ENCODE measurements at places on chromosomes 7 and 10.

DNA sequence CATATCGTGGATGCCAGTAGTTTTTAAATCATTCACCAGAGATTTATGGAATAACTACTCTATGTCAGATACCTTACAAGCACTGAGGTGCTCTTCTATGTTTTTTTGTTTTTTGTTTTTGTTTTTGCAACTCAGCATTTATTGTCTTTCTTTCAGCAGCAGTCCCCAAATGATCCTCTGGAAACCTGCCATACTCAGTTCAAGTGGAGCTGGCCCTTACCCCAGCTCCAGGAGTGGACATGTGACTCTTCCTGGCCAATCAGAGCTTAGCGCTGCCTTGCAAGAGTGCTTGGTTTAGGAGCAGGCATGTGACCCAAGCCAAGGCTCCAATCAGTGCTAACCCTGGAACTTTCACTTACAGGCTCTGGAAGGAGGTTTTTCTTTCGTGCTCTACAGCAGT is 356.6 kb upstream of the ZMIZ1 start:
- no peak for DNase-seq

DNA sequence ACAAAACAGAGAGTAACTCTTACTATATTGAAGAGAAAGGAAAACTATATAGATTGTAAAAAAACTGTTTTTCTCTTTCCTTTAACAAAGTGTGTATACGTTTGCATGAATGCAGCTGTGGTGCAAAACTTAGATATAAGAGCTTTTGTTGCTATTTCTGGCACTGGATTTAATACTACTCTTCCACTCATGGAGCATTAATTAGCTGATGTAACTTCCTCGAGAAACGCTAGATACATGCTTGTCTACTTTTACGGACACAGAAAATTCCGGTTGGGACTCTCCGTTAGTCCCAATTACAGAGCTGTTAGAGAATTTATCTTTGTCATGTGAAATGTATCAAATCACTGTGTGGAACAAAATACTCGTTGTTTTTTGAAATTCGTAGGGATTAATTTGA is 135.5 kb downstream of the ZNF22 start:
- DNase-seq: no peak

GRCh38 chr10:66842371-66842770 is 83.5 kb upstream of the LRRTM3 start:
- no peak for DNase-seq

GRCh38 chr10:125129076-125129458 is 31.3 kb downstream of the CTBP2 start:
- DNase-seq: no peak

DNA sequence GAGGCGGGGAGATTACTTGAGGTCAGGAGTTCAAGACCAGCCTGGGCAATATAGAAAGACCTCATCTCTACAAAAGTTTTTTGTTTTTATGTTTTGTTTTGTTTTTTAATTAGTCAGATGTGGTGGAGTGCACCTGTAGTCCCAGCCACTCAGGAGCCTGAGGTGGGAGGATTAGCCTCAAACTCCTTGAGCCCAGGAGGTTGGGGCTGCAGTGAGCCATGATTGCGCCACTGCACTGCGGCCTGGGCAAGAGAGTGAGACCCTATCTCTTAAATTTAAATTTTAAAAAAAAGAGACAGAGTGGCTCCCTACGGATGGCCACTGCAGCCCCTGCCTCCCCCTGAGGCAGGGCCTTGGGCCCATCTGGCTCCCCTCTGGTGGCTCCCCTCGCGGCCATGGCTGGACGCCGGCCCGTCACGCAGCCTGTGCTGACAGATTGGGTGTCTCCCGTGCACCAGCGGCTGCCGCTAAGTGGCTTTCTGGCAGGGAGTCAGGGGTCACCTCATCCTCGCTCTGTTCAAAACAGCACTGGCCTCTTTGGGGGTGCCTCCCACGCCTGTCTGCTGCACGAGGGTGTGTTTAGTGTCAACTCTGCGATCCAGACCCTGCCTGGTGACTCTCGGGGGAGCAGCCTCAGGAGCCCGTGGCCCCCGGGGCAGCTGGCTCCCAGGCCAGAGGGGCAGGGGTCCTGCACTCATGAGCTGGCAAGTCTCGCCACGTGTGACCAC is 44.4 kb upstream of the ELN start:
- no peak for DNase-seq

GRCh38 chr7:28687537-28687936 is 270.6 kb downstream of the TRIL start:
- DNase-seq: no peak

- DNase-seq: no peak
Observed at GRCh38 chr7:77855371-77856083, 57.0 kb downstream of the PHTF2 start.

GRCh38 chr10:119284679-119285096 is 77.3 kb downstream of the GRK5 start:
- DNase-seq: no peak

- DNase-seq: no peak
Observed at GRCh38 chr10:43086321-43086942, 9.6 kb downstream of the RET start.
